ENCODE measurements at places on chromosomes 13 and 19. TPM values are rescaled to one million over a fixed set of nuclear protein-coding genes. Genes with fewer than 3 reads are reported as not detected.

DNA sequence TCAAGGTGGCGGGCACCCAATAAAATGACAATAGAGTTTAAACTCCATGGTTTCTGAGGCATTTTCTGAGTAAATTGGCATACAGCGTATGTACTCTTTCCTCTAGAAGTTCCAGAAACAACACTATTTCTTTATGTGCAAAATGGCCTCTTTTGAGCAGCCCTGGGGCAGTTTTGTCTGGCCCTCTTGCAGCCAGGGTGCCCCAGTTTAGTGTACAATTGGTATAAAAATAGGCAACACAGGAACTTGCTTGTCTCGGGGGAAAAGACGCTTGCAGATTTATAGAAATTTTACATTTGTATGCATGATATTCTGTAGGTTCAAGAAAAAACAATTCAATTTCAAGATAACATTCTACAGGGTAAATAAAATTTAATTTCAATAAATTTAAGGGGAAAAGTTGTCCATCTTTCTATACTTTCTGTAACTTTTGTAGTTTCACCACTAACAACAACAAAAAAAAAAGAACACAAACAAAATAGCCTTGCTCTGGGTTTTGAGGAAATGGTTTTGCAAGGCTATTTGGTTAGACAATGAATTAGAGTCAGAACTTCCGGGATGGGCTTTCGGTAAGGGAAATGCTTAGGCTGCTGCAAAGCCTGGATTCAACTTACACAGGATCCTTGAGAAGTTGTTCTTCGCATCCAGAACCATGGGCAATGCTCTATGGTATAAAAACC lies 45.3 kb downstream of the LRCH1 start:
- DNase-seq = no peak

GRCh38 chr13:24107955-24108614 lies 52.4 kb upstream of the SPATA13 start:
- DNase-seq = no peak

GRCh38 chr13:64925727-64926126 lies 2304.4 kb downstream of the PCDH9 start:
- DNase-seq = no peak

GRCh38 chr19:33171222-33171795 lies 22.8 kb upstream of the LRP3 start:
- DNase-seq = no peak

DNA sequence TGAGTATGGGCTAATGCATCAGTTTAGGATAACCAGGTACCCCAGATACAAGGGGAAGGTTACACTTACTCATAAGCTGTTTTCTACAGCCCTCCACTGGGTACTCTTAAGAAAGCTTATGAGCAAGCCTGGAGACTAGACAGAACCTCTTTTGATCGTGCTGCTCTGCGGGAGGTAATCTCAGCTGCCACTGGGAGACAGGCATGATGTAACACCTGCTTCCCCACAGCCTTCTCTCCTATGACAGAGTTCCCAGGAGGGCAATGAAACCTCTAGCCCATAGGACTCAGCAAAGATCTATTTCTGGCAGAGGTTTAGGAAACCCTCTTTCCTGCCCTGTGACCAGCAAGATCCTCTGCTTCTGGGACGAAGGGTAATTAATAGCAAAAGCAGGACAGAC lies 65.6 kb downstream of the WASF3 start:
- DNase-seq = no peak

CBY2 gene
- total RNA-seq = not detected

ZSCAN22 gene
- 4.3 TPM for total RNA-seq

FCAR gene
- not detected for total RNA-seq

ZNF575 gene
- total RNA-seq = 2.4 TPM

All from suprapubic skin (tissue), 4 donors.